ENCODE measurements at places on chromosomes 7 and 10.
A peak's percentile ranks its signal among the peaks of the same experiment; 100 is the strongest.

- no peak for DNase-seq
Measured at GRCh38 chr10:103281753-103282152, 4.8 kb downstream of the INA start.

- DNase-seq = no peak
Measured at GRCh38 chr7:11343136-11343535, 369.5 kb downstream of the PHF14 start.

GRCh38 chr7:111229916-111230315 is 139.0 kb downstream of the LRRN3 start:
- DNase-seq = no peak

DNA sequence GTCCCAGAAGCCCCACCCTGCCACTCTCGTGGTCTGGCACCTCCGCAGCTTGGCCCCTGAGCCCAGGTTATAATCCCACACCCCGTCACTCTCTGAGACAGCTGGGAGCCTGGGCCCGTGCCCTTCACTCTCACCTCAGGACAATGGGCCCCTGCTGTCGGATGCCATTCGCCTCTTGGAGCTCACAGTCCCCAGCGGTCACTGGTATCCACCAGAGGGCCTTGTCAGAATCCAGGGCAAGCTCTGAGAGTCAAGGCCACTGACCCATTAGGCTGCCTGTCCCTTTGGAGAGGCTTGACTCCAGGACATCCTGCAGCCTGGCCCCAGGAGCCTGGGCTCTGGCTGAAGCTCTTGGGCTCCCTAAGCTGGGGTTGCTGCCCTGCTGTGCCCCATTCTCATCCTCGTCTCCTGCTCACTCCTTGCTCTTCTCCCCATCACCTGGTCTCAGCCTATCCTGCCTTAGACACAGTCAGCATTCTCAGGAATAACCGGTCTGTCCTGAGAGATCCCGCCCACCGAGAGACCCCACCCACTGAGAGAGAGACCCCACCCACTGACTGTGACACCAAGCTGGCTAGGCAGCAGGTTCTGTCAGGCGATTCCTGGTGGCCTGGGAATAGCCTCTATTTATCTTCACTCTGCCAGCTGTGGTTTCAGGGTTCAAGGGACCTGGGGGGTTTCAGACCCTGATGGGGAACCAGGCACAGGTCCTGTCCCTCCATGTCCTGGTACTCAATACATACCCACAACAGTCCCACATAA is 27.7 kb downstream of the CPXM2 start:
- no peak for DNase-seq

GRCh38 chr7:48806731-48807130 is 117.6 kb upstream of the CDC14C start:
- no peak for DNase-seq

DNA sequence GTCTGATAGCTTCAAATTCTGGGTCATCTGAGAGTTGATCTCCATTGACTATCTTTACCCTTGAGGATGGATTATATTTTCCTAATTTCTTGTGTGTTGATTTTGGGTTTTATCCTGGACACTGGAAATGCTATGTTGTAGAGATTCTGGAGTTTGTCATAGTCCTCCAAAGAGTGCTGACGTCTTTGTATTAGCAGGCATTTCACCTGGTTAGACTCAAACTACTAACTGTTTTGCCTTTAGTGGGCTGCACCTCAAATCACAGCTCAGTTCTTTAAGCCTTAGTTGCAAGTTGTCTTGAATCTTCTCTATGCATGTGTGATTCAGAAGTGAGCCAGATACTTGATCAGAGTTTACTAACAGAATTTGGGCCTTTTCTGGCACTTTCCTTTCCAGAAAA is 264.3 kb downstream of the RPS24 start:
- DNase-seq = no peak

GRCh38 chr7:42698600-42699374 is 213.1 kb downstream of the C7orf25 start:
- DNase-seq = no peak

GRCh38 chr7:27194686-27195379 is 5.1 kb downstream of the HOXA13 start:
- no peak for DNase-seq

GRCh38 chr10:96585736-96586418 is 935 bp downstream of the TM9SF3 start:
- DNase-seq = peak; percentile 8

- no peak for DNase-seq
Measured at GRCh38 chr7:98802781-98803110, 67.1 kb downstream of the TMEM130 start.

DNA sequence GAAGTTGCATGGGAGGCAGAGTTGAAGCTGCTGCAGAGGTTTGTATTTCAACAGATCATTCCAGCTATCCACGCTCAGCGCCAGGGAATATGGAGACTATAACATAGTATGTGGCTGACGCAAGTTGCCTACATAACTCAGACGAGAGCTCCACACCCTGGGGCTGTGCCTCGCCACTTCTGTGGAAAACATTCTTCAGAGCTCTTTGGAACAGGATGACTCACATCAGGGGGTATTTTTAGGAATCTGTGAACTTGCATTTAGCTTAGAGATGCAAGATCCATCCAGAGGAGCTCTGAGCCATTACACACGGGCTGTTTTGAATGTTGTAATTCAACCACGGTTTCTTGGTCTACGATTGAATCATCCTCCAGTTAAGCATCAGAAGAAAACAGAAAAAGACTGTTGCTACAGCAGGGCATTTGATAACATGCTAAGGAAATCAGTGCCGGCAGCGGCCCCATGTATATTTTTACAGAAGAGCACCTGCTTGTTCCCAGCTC is 481.5 kb upstream of the AKR1E2 start:
- DNase-seq = no peak

DNA sequence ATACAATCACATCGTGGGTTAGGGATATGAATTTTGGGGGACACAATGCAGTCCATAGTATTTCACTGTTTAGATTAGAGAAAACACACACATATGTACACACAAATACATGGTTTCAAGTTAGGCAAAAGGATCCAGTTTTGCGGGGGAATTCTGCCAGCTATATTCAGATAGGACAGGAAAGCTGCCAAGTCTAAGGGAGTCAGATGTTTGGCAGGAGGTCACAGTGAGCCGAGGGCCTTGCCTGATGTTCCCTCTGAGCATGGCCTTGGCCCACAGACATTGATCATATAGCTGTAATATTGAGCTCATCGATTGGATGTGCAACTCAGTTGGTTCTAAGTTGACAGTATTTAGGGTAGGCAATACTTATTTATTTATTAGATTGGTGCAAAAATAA is 122.8 kb downstream of the ADRA2A start:
- no peak for DNase-seq

- no peak for DNase-seq
Measured at GRCh38 chr7:123398921-123399320, 135.5 kb downstream of the IQUB start.

DNA sequence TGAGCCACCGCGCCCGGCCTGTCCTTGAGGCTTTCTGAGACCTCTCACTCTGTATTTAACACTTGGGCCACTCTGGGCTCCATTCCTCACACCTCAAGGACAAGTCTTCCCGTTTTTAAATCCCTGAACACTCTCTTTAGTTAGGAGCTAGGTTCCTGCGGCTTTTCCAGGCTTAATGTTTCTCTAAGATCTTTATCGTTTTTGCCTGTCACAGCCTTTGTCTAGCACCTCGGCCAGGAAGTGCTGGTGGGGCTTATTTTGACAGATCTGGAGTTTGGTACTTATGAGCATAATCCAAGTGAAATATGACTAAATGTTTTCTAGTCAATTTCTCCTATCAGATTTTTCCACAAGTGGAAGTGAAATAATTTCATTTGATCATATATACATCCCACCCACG is 186.6 kb downstream of the DPY19L1 start:
- DNase-seq = no peak

- no peak for DNase-seq
Measured at GRCh38 chr7:51017576-51018535, 235.2 kb upstream of the GRB10 start.

- DNase-seq = no peak
Measured at GRCh38 chr10:70775679-70776454, 9.3 kb downstream of the TBATA start.

DNA sequence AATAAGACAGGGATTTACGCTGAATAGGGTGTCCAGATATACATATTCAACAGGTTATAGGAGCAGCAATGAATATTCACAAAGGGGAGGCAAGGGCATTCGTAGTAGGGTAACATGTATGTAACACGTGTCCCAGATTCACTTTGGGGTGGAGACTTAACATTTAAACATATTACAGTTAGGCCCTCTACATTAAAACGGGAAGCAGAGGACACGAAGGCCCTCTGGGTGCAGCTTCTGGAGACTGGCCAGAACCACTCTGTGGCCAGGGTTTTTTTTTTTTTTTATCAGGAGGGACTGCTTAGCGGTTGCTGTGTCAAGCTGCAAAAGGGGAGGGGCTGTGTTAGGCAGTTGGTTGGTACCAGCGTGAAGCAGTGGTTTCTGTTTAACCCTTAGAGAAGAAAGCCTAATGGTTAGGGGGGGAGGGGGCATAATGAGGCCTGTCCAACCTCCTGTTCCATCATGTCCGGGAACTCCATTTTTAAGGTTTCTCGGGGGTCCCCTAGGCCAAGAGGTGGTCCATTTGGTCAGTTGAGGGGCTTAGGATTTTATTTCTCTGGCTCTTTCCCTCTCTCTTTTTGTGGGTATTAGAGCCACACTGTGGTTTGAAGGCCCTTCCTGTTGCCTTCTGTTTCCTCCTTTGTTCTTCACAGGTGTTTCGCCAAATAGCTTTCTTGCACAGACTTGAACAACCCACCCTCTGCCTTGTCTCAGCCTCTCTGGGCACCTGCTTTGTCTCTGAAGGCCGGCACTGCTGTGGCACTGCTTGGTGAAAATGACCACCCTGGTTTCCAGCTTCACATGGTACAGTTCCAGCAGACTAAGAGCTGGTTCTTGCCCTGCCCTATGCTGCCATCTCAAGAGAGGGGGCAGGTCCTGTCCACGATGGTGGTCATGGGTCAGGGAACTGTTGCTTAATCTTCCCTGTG is 26.4 kb downstream of the PRF1 start:
- no peak for DNase-seq

DNA sequence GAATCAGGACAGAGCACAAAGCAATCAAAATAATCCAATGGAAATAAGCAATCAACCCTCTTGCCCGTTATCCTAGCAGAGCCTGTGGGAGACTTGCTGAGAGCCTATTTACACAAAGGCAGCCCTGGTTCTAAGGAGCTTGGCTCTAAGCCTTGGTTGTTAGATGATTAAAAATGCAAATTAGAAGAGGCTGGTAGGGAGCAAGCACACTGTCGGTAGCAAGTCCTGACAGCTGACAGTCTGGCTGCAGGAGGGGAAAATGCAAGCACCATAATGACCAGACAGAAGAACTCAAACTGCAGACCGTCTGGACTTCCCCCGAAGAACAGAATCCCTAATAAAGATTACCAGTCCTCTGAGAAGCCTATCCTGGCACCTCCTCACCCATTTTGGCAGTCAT is 131.8 kb upstream of the CTTNBP2 start:
- no peak for DNase-seq

- no peak for DNase-seq
Measured at GRCh38 chr7:30926313-30926712, 14.7 kb downstream of the AQP1 start.

DNA sequence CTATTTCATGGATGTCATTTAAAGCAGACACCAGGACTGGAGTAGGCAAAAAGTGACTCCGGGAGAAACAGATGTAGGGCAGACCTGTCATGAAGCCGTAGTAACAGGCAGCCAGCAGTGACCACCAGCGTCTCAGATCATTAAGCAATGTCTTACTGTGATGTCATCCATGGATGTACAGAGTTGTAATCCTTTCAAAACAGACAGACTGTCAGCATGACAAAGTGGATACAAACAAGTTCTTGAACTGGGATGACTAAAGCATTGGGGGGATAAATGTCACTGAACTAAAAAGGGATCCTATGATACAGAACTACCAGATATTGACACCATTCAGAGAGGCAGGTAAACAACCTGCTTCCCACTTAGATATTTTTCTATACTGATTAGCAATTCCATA is 675.5 kb downstream of the PARD3 start:
- no peak for DNase-seq

GRCh38 chr10:80194373-80195045 is 10.8 kb downstream of the ANXA11 start:
- DNase-seq = no peak

DNA sequence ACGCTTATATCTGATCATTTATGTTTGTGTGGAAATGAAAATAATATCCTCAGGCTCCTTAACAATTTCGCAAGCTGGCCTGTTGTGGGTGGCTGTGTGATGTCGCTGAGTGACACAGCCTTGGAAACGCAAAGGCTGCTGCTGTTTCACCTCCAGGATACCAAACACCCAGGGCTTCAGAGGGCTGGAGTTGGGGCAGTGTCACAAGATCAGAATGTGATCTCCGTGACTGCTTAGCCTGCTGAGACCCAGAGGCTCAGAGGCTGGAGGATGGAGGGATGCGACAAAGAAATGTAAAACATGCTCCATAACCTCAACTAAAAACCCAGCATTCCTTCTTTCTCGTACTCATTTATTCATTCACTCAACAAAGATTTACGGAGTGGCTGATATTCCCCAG is 37.2 kb upstream of the BMPER start:
- no peak for DNase-seq

- no peak for DNase-seq
Measured at GRCh38 chr7:47271749-47272148, 310.2 kb downstream of the TNS3 start.

DNA sequence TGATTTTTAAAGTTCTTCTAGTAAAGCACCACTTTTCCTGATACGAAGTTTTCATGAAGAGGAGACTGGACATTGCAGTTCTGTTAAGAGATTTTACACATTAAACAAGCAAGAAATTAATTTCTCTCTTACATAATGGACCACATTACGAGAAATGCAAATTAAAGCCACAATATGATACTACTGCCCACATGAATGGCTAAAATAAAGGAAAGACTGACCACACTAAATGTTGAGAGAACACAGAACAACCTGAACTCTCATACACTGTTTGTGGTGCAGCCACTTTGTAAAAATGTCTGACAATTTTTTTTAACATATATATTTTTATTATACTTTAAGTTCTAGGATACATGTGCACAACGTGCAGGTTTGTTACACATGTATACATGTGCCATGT is 44.0 kb upstream of the HERPUD2 start:
- DNase-seq = no peak

DNA sequence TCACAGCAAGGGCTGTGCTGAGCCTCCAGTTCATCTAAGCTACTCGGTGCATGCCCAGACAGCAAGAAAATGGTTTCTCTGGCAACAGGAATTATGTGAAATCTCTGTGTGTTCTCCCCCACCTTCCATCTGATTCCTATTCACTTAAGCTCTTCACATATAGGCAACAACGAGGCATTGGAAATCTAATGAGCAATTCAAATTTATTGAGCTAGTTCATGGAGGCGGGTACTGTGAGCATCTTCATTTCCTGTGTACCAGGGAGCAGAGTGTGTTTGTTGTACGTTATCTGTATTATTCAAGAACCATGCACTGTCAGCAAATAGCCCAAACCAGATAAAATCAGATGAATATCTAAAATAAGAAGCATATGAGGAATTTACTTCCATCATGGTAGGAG is 739.1 kb downstream of the MAGI2 start:
- no peak for DNase-seq
